ENCODE measurements at places on chromosomes 16 and 17. TPM values are rescaled to one million over a fixed set of nuclear protein-coding genes. Genes with fewer than 3 reads are reported as not detected.

DNA sequence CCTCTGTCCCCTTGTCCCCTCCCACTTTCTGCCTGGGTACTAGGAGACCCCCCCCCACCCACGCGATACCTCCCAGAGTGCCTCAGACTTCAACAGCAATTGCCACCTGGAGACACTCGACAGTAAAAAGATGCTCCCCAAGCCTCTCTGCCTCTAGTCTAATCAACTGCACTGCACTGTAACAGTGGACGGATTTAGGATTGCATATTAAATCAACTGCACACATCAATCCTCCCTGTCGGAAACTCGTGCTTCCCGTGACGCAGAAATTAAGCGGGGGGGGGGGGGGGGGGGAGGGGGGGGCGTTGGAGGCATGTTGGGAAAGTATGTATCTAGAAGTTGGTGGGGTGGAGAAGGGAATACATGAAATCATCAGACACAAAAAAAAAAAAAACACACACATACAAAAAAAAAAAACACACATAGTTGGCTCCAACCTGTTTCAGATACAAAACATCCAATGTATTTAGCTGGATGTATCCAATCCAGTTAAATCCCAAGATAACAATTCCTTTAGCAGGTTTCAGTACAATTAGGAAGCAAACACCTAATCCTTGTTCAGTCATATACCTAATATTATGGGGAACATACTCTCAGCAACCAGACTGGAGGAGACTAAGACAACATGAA, 29.7 kb downstream of the FAM222B start:
- DNase-seq: peak; percentile 71

GRCh38 chr17:65446838-65447526, 114.5 kb downstream of the AXIN2 start:
- no peak for DNase-seq

Gene KRTAP4-4
- not detected for total RNA-seq

GRCh38 chr17:65099941-65100315, 37.2 kb upstream of the RGS9 start:
- DNase-seq: peak; percentile 60

GRCh38 chr16:20040011-20040410, 33.7 kb downstream of the GPR139 start:
- no peak for DNase-seq

- peak; percentile 94 for DNase-seq
These were observed 308.9 kb upstream of the DYNLRB2 start for GRCh38 chr16:80231888-80232287.

DNA sequence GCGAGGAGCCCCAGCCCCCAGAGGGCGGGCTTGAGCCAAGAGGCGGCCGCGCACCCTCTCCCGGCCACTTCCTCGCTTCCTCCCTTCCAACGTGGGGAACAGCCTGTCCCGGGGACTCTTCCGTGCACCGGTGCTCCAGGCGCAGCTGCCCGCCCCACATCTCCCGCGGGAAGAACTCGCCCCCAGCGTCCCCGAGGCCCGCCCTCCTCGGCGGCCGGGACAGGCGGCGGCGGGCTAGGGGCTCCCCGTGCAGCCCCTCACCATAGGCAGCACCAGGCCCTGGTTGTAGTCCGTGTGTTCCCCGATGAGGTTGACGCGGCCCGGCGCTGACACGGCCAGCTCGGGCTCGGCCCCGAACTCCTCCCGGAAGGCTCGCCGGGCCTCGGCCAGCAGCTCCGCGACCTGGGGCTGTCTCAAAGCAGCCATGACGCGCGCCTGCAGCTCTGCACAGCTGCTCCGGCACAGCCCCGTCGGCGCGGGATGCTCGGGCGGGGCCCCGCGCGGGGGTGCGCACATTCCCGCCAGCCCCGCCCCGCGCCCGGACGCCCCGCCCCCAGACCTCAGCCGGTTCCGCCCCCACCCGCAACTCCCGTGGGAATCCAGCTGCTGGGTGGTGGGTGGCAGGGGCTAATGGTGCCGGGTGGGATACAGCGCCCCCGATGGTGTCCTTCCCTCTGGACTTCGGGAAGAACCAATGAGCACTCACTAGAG, at the start of gene GALK1:
GALK1 (minus strand) TSS at position 482 of the 711 bp plus-strand sequence; CDS start at position 426, 56 bp downstream.
- DNase-seq: peak; percentile 55

- DNase-seq: peak; percentile 11
These were observed at the start of gene RAC3 for GRCh38 chr17:82031303-82031884. RAC3 (plus strand) TSS chr17:82031678; CDS start chr17:82031762, 84 bp downstream.

DNA sequence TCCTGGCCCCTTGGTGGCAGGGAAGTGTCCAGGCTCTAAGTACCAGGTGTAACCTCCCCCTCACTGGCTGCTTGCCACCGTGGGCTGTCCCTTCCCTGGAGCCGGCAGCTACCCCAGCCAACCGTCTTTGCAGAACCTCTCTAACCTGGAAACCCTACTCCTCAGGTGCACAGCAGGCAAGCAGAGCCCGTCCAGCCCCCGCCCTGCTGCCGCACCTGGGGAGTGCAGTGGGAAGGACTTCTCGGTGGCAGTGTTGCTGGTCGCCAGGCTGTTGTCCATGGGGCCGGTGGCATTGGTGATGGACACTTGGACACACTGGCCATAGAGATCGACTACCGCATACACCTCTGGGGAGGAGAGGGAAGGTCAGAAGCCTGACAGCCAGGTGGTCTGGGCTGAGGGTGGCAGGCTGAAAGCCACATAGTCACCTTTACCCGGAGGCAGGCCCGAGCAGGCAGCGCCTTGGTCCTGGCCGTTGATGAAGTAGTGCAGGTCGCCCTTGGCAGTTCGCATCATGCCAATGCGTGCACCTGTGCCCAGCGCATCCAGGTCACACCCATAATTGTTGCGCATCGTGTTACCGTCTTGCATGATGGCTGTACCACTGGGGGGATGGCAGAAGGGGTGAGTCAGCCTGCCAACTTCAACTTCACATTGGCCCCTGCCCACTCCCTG, 6.5 kb downstream of the NEURL4 start:
- no peak for DNase-seq

Gene ETV4
- total RNA-seq: 4.3 TPM

Gene SLC6A2
- not detected for total RNA-seq

Gene CCL16
- total RNA-seq: not detected

DNA sequence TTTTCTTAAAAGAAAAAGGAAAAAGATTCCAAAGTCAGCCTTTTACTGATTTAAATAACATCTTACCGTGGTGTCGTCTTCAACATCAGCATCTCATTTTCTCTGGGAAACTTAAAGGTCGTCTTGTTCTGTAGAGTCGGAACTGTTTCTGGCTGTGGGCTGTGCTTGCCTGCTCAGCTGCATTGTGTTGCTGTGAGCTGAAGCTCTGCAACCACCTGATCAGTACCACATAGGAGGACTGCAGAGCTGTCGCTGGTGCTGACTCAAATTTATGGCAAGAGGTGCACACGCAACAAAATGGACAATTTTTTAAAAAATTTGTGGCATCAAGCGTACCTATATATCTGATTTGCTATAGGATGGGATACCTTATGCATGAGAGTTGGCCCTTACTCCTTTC, at the start of gene OMG:
OMG (minus strand) TSS at position 150 of the 400 bp plus-strand sequence. CDS start 908 bp downstream, outside the sequence.
- DNase-seq: no peak

DNA sequence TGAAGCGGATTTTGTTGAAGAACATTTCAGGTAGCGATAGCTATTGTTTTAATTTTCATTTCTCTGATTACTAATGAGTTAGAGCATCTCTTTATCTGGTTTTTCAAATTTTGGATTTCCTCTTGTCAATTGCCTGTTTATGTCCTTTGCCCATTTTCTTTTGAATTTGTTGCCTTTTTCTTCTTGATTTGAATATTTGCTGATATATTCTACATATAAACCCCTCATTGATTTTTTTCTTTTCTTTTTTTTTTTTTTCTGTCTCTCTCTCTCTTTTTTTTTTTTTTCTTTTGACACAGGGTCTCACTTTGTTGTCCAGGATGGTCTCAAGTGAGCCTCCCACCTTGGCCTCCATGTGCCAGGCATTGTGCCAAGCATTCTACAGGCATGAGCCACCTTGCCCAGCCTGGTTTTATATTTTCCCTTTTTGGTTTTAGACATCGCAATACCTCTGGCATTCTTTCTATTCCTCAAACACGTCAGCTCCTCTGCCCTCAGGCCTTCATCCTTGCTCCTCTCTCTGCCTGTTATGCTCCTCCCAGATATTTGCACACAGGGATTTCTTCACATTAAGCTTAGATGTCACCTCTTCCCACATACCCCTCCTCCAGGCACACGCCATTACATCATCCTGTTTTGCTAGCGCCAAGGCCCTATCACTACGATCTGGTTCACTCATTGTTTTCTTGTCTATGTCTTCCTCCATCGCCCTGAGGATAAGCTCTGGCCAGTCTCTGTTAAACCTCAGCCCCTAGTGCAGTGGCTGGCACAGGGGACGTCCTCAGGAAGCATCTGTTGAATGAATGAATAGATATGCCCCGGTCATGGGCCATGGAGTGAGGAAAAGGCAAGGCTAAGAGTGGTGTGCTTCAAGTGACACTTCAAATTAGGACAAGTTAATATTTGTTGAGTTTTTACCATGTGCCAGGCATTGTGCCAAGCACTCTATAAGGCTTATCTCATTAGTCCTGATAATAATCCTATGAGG, 8.6 kb downstream of the SARM1 start:
- DNase-seq: peak; percentile 57

GRCh38 chr17:68581863-68582645, 19.1 kb downstream of the FAM20A start:
- no peak for DNase-seq

GRCh38 chr16:12517310-12517694, 286.4 kb downstream of the CPPED1 start:
- no peak for DNase-seq

Gene TP53TG3B
- not detected for total RNA-seq

DNA sequence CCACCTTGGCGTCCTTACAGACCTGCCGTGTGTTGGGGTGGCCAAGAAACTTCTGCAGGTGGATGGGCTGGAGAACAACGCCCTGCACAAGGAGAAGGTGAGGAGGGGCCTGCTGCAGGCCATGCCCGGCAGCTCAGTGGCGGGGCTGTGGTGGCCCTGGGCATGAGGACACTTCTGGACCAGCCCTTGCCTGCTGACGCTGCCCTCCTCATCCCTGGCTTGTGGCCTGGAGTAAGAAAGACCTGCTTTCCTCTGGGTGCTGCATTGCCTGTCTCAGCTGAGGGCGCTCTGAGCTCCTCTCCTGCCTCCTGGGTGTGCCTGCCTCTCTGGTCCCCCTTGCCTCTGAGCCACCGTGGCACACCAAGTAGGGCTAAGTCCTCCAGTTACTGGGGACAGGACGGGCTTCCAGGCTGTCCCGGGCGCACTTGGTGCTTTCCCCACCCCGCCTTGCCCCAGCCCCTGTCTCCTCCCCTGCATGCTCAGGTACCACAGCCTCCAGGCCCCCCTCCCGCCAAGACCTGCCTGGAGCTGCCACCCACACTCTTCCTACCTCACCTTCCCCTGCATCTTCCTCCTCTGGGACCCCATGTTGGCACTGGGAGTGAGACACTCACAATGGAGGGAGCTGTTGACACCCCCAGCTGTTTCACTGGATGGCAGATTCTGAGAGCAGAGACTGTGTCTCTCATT, 8.7 kb downstream of the ENDOV start:
- DNase-seq: no peak

Gene RHBDL1
- 0.72 TPM for total RNA-seq

Gene HEATR9
- not detected for total RNA-seq
